ENCODE measurements at places on chromosomes 5 and 9.
A peak's percentile ranks its signal among the peaks of the same experiment; 100 is the strongest.

DNA sequence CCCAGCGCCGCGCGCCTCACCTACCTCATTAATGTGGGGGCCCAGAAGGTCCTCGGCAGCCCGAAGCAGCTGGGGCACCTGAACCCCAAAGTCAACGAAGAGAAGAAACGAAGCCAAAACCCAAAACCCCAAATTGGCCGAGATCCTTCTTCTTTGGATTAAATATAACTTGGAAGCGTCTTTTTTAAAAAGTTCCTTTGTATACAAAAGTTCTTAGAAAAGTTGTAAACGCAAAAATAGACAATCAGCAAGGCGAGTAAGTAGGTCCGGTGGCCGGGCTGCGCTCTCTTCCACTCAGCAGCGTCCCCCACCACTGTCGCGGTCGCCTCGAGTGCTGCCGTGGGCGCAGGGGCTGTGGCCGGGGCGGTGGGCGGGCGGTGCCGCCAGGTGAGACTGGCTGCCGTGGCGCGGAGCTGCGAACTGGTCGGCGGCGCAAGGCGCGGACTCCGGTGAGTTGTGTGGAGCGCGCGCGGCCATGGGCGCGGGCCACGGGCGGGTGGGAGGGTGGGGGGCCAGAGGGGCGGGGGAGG lies 360 bp downstream of the KLF4 start:
- no peak for DNase-seq

DNA sequence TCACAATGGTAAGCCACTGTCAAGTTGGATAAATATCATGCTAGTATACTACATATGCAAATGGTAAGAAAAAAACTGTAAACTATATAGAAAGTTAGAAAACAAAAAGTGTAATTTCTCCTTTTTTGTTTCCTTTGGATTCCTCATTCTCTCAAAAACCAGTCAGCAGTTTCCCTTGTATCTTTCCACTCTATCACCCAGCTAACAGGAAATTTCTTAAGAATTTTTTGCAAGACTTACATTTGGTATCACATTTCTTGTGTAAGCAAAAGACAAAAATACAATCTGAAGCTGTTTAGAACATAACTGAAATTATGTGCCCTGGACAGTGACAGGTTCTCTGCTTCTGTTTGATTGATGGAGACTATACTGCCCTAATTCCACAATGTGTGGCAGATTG lies 25.2 kb upstream of the MSH3 start:
- DNase-seq, result no peak

GRCh38 chr5:64680289-64680688 lies 10.0 kb upstream of the SHISAL2B start:
- peak; percentile 14 for DNase-seq

- DNase-seq, result peak; percentile 64
Observed at GRCh38 chr5:79886456-79886855, 104.6 kb downstream of the MTX3 start.

- peak; percentile 33 for DNase-seq
Observed at GRCh38 chr5:59275510-59276324, 617.8 kb downstream of the PDE4D start.

DNA sequence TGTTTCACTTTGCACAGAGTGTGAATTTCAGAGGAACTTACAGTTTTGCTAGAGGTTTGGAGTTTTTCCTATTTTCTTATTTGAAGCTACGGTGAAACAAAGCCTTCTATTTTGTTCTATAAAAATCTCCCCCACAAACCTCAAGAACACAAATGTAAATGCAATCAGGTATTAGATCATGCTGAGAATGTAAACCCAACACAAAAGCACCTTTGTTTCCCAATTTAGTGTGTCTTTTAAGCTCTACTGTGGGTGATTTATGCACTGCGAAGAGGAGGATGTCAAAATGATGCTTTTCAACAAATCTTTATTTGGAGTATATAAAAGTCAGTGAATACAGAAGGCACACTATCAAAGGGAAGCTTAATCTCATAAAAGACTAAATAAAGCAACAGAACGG lies 4.3 kb upstream of the DRD1 start:
- no peak for DNase-seq

GRCh38 chr9:135785013-135785575 lies 83.1 kb downstream of the KCNT1 start:
- DNase-seq, result no peak

GRCh38 chr5:172305380-172305779 lies 21.8 kb upstream of the UBTD2 start:
- DNase-seq, result no peak

GRCh38 chr9:121394292-121394691 lies 24.2 kb upstream of the STOM start:
- no peak for DNase-seq

- peak; percentile 47 for DNase-seq
Observed at GRCh38 chr9:12819436-12820185, 44.8 kb downstream of the LURAP1L start.
